Tibial nerve (tissue), 4 donors: ENCODE measurements at places on chromosomes 6 and 20. TPM values are rescaled to one million over a fixed set of nuclear protein-coding genes. Genes with fewer than 3 reads are reported as not detected.
A peak's percentile ranks its signal among the peaks of the same experiment; 100 is the strongest.

TAGAP gene
- total RNA-seq, result 9.8 TPM

ZBTB46 gene
- 12.2 TPM for total RNA-seq

PAX1 gene
- total RNA-seq, result not detected

OR2B6 gene
- not detected for total RNA-seq

DPPA5 gene
- not detected for total RNA-seq

PTK6 gene
- total RNA-seq, result 0.90 TPM

C20orf141 gene
- total RNA-seq, result not detected

CLVS2 gene
- total RNA-seq, result under 0.01 TPM

HMGCLL1 gene
- 10.8 TPM for total RNA-seq

C6orf163 gene
- total RNA-seq, result 2.7 TPM

DNA sequence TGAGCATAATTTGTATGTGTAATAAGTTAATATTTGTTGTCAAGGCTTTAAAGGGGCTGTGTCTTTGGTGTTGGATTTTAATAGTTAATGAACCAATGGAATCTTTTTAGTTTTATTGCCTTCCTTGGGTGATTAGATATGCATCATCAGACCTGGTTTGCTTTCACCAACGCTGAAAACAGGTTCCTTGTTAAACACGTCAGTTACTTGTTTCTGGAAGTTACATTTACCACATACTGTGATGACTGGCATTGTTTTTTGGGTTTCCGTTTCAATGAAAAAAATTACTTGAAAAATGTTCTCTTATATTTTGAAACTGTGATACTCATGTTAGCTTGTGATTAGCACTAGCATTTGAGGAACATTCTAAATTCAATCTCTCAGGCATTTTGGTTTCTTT is 58.6 kb upstream of the RNF144B start:
- peak overlapping the region; percentile 58 for H3K27ac ChIP-seq
- H3K4me3 ChIP-seq, result no peak overlapping the region
- no peaks in the 10 kb centered on the region for H3K27me3 ChIP-seq
- DNase-seq, result no peak
- no peaks in the 10 kb centered on the region for H3K4me1 ChIP-seq

GRCh38 chr6:16377470-16377869 is 139.1 kb downstream of the GMPR start:
- H3K27me3 ChIP-seq, result no peaks in the 10 kb centered on the region
- no peaks in the 10 kb centered on the region for H3K36me3 ChIP-seq
- H3K27ac ChIP-seq, result no peak overlapping the region
- DNase-seq, result no peak
- no peak overlapping the region for H3K4me3 ChIP-seq

GRCh38 chr6:95417856-95418255 is 159.5 kb upstream of the MANEA start:
- no peak for DNase-seq
- H3K4me1 ChIP-seq, result no peaks in the 10 kb centered on the region
- H3K27ac ChIP-seq, result no peak overlapping the region
- H3K4me3 ChIP-seq, result no peak overlapping the region
- no peaks in the 10 kb centered on the region for H3K36me3 ChIP-seq
- H3K27me3 ChIP-seq, result no peaks in the 10 kb centered on the region

DNA sequence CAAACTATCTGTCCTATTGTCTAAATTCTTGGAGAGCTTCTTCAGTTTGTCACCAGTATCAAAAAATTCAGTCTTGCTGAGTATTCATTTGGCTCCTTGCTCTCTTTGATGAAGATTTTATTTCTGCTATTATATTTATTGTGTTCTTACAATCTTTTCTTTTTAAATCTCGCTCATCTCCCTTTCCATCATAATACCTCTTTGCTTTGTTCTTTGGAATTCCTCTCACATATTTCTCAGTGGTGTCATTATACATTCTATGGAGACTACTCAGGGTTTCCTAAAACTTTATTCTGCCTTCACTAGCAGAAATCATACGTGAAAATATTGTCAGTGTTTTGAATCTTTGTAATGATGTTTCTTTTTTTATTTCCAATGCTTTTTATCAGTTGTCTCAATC is 445.2 kb upstream of the ID4 start:
- no peaks in the 10 kb centered on the region for H3K36me3 ChIP-seq
- H3K27ac ChIP-seq, result no peak overlapping the region
- DNase-seq, result no peak
- H3K27me3 ChIP-seq, result no peaks in the 10 kb centered on the region

GRCh38 chr20:41507436-41507835 is 110.7 kb downstream of the CHD6 start:
- no peak for DNase-seq
- H3K27me3 ChIP-seq, result no peaks in the 10 kb centered on the region
- H3K4me1 ChIP-seq, result no peaks in the 10 kb centered on the region
- H3K27ac ChIP-seq, result no peak overlapping the region
- H3K36me3 ChIP-seq, result no peaks in the 10 kb centered on the region

DNA sequence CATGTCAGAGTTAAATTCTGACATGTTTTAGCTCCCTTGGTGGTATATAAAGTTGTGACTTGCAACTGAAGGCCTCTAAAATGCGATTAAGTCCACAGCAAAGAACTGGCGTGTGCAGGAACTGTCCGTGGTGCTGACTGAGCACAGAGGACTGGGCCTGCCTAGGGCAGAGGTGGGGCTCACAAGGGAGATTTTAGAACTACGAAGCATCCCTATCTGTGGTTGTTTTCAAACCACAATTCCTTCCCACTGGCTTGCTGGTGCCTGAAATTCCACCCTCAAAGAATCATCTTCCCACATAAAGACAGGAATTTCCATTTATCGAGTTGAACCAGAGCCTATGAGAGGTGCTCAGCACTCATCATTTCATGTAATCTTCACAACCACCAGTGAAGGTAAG is 30.1 kb downstream of the RIMS4 start:
- H3K36me3 ChIP-seq, result no peaks in the 10 kb centered on the region
- no peaks in the 10 kb centered on the region for H3K4me1 ChIP-seq
- H3K27me3 ChIP-seq, result no peaks in the 10 kb centered on the region
- no peak overlapping the region for H3K4me3 ChIP-seq
- DNase-seq, result no peak

- no peaks in the 10 kb centered on the region for H3K27me3 ChIP-seq
- H3K27ac ChIP-seq, result peak overlapping the region; percentile 51
- H3K4me1 ChIP-seq, result peaks cover 42% of the 10 kb centered on the region
- DNase-seq, result no peak
- H3K4me3 ChIP-seq, result peak overlapping the region; percentile 5
Observed at GRCh38 chr20:23655491-23656211, 17.9 kb upstream of the CST3 start.

DNA sequence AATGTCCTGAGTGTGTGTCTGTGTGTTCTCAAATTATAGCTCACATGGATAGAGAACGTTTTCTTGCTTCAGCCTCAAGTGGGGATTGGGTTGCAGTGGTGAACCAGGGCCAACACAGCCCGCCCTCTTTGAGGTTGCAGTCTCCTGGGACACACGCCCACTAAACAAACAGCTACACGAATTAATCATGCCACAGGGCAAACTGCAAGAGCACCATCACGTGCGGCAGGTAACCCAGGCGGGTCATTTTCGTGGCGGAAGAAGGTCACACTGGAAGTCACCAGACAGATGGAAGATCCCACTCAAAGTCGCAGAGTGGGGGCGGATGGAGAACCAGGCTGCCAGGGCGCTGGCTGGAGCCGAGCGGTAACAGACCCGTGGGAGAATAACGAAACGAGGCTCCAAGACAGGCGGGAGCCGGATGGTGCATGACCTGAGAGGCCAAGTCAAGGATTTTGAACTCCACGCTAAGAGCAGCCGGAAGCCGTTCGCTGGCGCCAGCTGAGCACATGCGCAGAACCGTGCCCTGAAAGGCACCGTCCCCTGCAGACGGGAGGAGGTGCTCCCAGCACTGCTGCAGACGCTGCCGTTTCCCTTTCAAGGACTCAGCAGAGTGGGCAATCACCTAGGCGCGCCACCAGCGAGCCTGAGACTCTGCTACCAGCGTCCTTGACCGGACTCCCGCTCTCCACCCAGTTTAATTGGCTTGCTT is 10.7 kb downstream of the DLL1 start:
- no peaks in the 10 kb centered on the region for H3K27me3 ChIP-seq
- H3K4me3 ChIP-seq, result peak overlapping the region; percentile 11
- H3K36me3 ChIP-seq, result no peaks in the 10 kb centered on the region
- H3K4me1 ChIP-seq, result peaks cover 12% of the 10 kb centered on the region
- no peak for DNase-seq

DNA sequence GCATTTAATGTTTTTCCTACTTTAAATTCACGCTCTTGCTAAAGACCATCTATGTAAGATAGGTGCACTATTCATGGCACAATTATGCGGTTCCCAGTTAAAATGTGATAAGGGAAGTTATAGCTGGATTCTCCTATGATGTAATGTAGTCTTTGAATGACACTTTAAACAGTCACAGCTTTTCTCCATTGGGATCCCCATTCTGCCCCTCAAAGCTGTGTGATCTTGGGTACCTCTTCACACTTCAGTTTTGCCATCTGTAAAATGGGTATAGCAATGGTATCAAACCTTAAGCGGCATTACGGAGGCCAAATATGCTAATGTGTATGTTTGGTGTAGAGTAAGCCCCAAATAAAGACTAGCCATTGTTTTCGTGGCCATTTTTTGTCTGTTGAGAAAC is 64.7 kb upstream of the ZNF217 start:
- no peak overlapping the region for H3K4me3 ChIP-seq
- H3K27ac ChIP-seq, result peak overlapping the region; percentile 78
- no peaks in the 10 kb centered on the region for H3K4me1 ChIP-seq
- no peaks in the 10 kb centered on the region for H3K27me3 ChIP-seq
- no peak for DNase-seq

- peaks cover 10% of the 10 kb centered on the region for H3K4me1 ChIP-seq
- H3K4me3 ChIP-seq, result no peak overlapping the region
- peaks cover 4% of the 10 kb centered on the region for H3K36me3 ChIP-seq
Observed at GRCh38 chr6:157151029-157151428, 172.3 kb downstream of the TMEM242 start.
